ELR (cell line): ENCODE measurements at places on chromosomes 4 and X.

DNA sequence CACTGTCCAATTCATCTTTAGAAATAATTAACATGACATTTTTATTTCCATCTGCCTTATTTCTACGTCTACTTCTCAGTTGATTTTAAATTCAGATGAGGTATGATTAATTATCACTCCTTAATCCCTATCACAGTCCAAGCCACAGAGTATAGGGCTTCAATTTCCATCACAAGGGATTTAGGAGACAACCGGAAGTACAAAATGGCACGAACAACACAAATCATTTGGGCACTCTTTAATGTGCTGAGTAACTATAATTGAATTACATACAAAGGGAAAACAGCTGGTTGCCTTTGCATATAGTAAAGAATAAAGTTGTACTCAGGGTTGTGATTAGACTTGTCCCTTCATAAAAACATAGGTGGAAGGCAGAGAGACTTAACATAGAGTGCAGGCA is 290.4 kb upstream of the MAGEB16 start:
- no peak for DNase-seq

GRCh38 chr4:142379277-142380051 is 466.6 kb downstream of the INPP4B start:
- peak; percentile 89 for DNase-seq

GRCh38 chr4:25750874-25751273 is 95.2 kb downstream of the SLC34A2 start:
- no peak for DNase-seq

DNA sequence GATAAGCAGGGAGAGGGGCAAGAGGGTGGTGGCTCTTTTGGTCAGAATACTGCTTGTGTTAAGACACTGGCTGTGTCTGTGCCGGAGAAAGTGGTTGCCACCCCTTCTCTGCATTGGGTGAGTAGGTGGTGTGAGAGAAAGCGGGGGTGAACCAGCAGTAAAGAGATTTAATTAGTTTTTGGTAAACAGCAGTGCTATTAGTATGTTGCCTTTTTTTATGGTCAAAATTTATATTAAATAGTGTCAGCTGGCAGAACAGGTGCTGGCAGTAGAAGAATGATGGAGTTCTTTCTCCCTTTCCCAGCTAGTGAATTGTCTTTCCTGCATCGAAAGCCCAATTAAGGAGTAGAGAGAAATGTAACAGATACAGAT is 181.6 kb downstream of the LARP7 start:
- DNase-seq: peak; percentile 13

GRCh38 chr4:38568768-38569167 is 95.2 kb upstream of the KLF3 start:
- no peak for DNase-seq

- no peak for DNase-seq
These were observed 7.6 kb downstream of the TIGD4 start for GRCh38 chr4:152771741-152772533.

DNA sequence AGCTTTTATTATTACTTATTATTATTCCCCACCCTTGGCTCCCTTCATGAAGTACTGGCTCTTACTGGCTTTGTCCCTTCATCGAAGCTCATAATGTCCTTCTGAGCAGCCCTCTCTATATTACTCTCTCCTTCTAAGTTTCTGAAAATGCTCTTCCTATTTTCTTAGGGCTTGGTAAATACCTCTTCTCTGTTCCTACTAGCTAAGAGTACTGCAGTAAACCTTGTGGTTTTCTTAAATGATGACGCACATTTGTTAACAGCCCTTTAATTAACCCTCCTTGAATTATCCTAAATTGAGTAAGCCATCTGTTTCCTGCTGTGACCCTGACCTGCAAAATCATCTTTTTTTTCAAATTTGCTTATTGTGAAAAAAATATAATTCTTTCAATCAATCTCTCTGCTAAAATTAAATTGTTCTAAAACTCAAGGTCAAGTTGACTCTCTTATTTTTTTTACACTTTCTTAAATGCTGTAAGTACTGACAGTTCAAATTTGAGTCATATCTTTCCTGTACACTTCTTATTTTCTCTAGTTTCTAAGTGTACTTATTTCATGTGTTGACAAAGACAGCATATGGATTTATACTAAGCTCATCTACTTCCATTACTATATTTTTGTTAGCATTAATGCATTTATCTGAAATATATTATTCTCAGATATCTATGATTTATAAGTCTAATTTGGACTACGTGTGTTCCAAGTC is 148.9 kb downstream of the ADAM29 start:
- DNase-seq: peak; percentile 1

DNA sequence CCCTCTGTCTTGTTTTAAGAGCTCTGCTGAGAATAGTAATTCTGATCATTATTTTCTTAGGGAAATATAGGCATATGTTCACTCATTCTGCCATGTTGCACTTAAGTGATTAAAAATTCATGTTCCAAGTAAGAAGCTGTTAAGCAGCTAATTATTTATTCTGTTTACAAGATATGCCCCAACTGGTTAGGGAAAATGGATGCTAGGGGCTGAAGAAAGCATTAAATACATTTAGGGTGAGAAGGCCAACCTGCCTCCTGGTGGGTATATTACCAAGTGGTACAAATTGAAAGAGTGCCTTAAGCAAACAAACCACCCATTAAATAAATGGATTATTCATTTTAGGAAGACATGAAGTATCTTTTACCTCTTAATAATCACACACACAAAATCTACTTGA is 392.6 kb upstream of the EPHA5 start:
- no peak for DNase-seq

GRCh38 chr4:94856030-94856429 is 98.3 kb downstream of the BMPR1B start:
- DNase-seq: no peak

DNA sequence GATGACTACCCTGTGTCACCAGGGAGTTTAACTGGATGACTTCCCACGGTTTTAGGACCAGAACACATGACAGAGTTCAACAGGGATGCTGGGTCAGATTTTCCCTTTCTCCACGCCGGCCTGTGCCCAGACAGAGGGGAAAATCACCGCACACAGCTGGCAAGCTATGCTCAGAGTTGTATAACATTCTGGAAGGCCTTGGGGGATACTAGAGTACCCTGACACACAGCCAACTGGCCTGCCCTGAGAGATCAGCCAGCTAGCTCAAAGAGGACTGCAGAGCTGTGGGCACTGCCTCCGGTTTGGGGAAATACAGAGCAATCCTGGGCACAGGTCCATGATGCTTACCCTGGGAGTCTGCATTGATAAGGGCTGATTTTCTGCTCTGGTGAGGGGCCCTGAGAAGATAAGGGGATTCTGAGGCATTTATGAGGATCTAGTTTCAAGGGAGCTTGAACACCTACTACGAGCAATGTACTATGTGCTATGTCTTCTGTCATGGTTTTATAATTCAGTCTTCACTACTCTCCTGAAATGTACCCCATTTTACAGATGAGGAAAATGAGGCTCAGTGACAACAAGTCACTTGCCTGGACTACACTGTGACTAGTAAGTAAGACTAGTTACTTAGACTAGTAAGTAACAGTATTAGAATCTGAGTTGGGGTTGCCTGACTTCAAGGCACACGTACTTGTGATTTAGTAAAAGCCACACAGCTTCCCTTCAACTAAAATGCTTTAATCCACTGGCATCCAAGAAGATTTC is 14.7 kb downstream of the C4orf54 start:
- no peak for DNase-seq

DNA sequence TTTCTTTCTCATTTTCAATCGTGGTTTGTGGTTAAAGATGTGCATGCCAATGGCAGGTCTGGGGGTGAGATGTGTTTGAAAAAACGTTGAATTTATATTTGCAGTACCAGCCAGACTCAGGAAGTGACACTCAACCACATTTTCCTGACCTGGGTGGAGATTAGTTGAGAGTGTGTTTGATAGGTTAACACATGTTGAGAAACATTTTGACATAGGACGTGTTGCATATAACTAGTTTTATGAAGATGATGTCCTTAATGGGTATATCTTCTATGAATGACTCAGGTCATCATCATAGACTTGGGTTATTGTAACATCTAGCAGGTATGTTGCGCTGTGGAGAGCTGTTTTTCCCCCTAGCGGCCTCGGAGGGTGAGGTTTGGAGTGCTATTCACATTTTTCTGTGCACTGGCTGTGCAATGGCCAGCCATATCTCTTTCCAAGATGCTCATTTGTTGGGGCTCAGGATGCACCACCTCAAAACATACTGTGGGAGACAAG is 21.7 kb upstream of the CD38 start:
- DNase-seq: peak; percentile 85

DNA sequence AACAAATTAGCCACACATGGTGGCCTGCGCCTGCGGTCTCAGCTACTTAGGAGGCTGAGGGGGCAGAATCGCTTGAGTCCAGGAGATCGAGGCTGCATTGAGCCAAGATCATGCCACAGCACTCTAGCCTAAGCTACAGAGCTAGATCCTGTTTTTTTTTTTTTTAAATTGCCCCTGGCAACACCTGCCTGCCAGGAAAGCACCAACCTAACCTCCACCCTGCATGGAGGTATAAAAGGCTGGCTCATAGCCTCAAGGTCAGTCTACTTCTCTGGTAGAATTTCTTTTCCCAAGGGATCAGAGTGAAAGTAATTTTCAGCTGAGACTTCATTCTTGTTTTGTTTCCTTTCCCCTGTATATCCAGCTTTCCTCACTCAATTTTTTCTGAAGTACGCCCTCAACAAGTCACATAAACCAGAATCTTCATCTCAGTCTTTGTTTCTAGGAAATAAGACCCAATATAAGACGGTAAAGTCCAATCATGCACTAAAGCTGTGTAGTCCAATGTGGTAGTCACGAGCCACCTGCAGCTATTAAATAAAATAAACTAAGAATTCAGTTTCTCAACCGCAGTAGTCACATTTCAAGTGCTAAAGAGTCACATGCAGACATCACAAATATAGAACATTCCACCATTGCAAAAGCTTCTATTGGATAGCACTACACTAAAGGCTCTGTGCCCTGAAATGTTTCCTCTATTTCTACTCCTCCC is 113.3 kb downstream of the HPGD start:
- DNase-seq: no peak

GRCh38 chrX:153931748-153932147 is 3.1 kb downstream of the NAA10 start:
- DNase-seq: no peak

GRCh38 chr4:7323872-7324650 is 110.7 kb downstream of the PSAPL1 start:
- DNase-seq: peak; percentile 26

DNA sequence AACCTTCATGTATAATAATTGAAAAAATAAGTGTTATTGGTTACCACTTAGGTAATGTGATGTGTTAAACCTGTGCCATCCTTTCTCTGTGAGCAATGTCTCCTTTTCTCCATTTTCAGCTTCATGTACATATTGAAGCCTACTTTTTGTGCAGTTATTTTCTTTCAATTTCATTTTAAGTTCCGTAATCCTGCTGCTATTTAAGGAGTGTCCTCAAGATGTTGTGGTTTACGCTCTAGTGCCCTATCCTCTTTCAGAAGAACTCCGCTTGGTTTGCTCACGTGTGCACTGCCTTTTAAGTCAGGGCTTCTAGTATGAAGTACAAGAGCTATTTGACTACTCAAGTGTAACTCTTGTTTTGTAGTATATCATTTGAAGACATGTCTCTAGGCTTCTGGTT is 2253.2 kb upstream of the TENM3 start:
- no peak for DNase-seq

DNA sequence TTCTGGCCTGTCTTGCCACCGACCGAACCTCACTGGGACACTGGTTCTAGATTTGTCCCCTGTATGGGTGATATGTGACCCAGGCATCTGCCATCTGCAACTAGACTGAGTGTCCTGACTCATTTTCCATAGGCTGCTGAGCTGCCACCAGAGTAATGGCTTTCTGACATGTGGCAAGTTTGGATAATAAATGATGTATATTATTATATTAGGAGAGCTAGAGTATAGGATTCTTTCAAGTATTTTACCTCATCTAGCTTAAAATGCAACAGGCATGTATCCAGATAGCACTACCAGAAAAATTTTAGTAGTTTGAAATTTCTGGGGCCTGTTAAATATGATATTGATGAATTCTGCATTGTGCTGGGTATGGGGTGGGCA is 15.8 kb upstream of the PGRMC2 start:
- no peak for DNase-seq

DNA sequence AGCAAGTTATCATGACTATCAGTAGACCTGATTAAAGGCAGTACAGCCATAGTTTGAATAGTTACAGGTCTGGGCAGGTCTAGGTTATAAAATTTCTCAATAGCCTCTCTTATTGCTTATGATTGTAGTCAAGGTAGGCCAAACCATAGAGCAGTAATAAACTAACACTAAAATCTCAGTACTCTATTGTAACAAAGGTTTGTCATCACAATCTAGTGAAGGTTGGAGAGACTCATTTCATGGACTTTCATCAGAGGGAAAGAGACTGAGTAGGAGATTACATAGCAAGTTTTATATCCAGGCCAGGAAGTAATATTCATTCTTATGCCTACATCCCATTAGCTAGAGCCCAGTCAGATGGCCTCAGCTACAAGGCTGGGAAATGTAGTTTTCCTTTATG is 141.0 kb downstream of the ASB9 start:
- no peak for DNase-seq

DNA sequence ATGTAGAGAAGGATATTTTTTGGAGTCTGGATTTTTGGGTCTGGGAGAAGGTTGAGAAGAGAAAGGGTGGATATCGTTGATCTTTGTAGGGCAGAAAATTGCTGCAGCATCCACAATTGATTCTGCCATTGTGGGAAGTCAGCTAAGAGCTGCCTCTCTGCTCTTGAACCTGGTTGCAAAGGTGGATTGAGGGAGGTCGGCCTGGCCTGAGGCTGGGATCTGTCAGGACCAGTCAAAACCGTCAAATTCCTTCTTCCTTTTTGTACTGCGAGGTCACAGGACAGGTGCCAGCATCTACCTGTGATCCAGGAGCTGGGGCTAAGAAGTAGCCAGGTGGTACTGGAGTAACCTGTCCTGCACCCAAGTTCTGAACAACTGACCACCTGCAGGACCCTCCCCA is 93.7 kb downstream of the SHOX start:
- DNase-seq: peak; percentile 13

DNA sequence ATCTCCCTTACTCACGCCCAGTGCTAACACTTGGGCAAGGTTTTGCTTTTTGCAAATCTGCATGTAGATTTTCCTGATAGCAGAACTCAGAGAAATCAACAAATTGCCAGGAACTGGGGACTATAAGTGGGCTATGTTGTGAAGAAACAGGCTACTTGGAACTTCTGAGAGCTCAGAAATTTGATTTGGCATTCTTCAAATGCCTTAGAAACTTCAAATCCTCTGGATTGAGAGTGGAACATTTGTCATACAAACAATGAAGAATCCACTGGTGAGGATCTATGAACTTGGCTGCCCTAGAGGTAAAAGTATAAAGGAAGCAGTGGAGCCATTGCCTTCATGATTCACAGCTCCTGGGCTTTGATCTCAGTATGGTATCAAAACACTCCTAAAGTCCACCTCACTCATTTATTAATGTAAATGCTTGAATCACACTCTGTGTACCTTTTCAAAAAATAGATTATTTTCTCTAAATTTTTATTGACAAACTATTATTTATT is 126.0 kb downstream of the GLRA3 start:
- DNase-seq: peak; percentile 8

GRCh38 chr4:102400898-102401297 is 55.6 kb upstream of the SLC39A8 start:
- DNase-seq: no peak

- peak; percentile 40 for DNase-seq
These were observed 41.3 kb downstream of the DOCK11 start for GRCh38 chrX:118536687-118537461.

- DNase-seq: no peak
These were observed 69.4 kb upstream of the PPP2R3B start for GRCh38 chrX:456146-456545.
